ENCODE measurements at places on chromosomes 2 and 18.

GRCh38 chr2:23093513-23093912 is 291.5 kb upstream of the KLHL29 start:
- peak; percentile 92 for DNase-seq

GRCh38 chr2:20018601-20019152 is 6.2 kb upstream of the MATN3 start:
- no peak for DNase-seq

DNA sequence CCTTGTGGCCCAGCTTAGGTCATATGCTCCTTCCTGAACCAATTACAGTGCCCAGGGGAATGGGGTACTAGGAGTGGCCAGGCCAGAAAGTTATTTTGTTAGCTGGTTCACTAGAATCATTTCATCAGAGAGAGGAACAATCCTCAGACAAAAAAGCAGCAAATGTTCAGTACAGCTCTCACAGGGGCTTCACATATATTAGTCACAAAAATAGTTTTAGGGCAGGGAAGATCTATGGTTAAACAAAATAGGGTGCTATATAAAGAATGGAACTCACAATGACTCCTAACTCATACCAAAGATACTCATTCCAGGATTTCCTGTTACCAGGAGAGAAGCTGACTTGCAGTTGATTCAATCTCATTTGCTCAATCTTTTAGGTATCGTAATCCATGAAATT is 71.0 kb downstream of the CWC22 start:
- no peak for DNase-seq

- DNase-seq: no peak
These were observed 6.7 kb downstream of the TUBB6 start for GRCh38 chr18:12314591-12315305.

DNA sequence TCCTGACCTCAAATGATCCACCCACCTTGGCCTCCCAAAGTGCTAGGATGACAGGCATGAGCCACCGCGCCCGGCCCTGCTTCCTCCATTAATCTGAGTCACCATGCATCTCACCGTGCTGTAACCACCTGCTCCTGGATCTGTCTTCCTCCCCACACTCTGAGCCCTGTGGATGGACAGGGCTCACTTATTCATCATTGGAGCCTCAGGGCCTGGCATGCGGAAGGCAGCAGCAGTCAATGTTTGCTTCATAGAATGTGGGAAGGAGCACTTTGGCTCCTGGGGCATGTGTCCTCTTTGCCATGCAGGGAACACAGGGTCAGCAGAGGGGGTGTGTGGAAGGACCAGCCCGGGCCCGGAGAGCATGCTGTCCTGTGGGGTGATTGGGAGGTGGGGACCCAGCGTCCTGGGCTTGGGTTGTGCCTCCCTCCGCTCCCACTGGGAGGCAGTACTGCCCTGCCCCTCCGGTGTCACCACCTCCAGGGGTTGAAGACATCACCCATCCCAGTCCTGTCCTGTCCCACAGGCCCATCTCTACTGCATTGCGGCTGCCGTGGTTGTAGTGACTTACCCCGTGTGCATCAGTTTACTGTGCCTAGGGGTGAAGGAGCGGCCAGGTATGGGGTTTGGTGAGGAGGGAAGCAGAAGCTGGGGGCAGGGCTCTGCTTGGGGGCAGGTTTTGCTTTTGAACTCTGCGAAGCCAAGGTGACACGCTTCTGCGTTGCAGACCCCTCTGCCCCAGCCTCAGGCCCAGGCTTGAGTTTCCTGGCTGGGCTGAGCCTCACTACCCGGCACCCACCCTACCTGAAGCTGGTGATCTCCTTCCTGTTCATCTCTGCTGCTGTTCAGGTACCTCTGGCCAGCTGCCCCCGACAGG is 11.5 kb downstream of the MFSD2B start:
- peak; percentile 9 for DNase-seq

GRCh38 chr2:14722904-14723570 is 90.5 kb downstream of the LRATD1 start:
- no peak for DNase-seq

DNA sequence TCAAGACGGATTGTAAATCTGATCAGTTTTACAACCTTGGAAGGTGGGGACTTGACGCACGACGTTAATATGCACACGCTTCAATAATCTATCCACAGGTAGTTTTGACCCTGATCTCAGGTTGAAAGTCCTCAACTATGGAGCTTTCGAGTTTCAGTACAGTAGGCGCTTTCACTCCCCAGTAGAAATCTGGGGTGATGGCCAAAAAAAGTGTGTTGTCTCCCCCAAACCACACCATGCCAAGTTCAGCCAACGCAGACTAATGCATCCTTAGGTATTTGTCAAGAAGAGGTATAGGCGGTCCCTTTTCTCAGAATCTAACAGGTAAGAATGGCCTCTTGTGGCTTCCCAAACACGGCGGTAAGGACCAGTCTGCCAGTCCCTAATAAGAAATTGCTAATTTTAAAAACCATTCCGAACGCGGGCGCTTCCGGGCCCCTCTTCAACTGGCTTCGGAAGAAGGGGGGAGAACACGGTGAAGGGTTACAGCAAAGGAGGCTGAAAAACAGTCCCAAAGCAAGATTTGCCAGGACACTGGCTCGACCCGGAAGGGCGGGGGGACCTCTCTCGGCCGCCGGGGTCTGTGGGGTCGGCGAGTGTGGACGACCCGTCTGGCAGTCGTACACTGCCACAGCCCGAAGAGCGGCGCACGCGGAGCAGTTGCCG is 659 bp downstream of the FAM210A start:
- peak; percentile 63 for DNase-seq

GRCh38 chr2:5975401-5975800 is 283.2 kb downstream of the SOX11 start:
- no peak for DNase-seq

- no peak for DNase-seq
These were observed 35.4 kb downstream of the MC2R start for GRCh38 chr18:13879937-13880336.

GRCh38 chr2:235573331-235574221 is 79.7 kb downstream of the AGAP1 start:
- DNase-seq: peak; percentile 74

DNA sequence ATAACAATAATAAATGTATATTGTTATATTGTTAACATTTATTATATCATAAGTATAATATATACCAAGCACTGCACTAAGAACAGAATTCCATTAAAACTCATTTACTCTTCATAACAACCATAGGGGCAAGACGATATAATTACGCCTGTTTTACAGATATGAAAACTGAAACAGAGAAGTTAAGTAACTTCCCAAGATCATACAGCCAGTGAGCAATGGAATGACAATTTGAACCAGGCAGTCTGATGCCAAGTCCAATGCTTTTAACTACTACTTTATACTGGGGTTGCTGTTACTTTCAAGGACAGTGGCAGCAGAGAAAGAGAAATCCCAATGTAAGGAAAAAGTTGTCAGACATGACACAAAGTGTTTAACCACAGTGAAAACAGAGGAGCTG is 338.8 kb upstream of the ID2 start:
- DNase-seq: no peak

DNA sequence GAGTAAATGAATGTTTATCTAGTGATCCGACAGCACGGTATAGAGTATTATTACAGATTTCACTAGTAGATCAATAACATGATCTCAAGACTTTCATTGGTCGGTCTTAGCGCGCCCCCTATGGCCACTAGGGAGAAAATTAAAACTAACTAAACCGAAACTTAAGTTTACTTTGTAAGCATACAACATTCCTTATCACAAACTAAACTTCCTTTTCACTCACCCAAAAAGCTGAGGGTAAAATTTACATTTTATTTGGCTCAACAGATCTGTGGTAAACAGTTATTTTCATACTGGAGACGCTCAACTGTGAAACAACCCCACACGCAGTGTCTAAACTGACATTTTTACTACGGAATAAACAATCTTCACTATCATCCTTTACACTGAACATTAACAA is 215.6 kb upstream of the MAP2 start:
- DNase-seq: peak; percentile 33

- DNase-seq: no peak
These were observed 184.9 kb downstream of the UBE2E3 start for GRCh38 chr2:181165199-181165868.

GRCh38 chr2:190413421-190413820 is 5.3 kb downstream of the MFSD6 start:
- DNase-seq: peak; percentile 23

DNA sequence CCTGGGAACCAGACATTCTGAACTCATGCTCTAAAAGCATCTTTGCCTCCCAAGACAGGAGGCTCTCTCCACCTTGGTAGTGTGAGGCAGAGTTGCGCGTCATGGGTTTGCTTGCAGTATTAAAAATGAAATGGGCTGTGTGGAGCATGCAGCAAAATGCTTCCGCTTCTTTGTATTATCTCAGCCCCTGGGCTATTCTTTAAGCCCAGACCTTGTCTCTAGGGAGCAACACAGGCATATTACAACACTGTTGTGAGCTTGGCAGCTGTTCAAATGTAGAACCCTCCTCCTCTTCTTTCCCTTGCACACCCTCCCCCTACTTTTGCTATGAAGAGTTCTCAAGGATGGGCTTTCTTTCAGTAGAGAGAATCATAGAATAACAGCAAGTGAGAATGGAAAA is 185.1 kb upstream of the LHCGR start:
- peak; percentile 74 for DNase-seq

DNA sequence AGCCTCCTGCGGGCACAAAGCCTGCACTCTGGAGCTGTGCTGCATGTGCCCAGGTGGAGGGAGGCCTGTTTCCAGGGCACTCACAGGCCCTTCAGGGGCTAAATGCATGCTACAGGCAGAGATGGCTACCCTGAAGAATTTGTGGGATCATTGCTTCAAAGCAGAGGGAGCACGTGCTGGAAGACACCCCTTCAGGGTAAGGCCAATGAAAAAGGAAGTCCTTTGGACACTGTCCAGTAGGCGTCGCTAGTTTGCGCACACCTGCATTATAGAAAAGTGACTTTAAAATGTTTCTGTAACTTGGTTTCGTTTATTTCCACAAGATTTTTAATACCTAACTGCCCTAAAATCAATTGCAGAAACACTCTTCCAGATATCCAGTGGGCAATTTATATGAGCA is 325.3 kb downstream of the ZNF516 start:
- DNase-seq: peak; percentile 36

DNA sequence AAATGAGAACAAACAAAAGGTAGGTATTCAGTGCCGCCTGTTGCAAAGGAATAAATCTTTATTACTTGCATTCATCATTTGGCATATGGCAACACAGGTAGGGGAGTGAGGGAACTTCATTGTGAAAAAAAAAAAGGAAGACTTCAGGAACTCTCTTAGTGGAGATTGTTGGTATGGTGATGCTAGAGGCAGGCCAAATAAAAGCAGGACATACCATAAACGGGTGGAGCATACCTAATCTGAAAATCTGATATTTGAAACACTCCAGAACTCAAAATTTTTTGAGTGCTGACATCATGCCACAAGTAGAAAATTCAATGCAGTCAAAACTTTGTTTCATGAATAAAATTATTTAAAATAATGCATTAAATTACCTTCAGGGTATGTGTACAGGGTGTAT is 425.8 kb upstream of the SYT4 start:
- peak; percentile 31 for DNase-seq

DNA sequence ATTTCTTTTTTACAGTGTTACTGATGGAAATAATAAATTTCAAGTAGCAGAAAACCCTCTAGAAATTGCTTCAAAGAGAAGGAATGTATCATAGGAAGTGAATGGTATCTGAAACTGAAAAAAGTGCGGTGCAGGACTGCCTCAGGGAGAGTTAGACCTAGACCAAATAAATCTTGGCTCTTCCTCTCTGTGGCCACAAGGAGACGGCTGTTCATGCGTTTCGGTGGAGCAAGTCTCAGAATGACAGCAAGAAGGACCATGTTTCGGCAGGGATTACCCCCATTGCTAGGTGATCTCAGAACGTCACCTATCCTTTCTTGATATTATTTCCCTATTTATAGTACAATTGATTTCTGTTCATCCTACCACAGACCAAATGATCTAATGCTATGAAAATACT is 522.3 kb downstream of the SOX11 start:
- DNase-seq: no peak

DNA sequence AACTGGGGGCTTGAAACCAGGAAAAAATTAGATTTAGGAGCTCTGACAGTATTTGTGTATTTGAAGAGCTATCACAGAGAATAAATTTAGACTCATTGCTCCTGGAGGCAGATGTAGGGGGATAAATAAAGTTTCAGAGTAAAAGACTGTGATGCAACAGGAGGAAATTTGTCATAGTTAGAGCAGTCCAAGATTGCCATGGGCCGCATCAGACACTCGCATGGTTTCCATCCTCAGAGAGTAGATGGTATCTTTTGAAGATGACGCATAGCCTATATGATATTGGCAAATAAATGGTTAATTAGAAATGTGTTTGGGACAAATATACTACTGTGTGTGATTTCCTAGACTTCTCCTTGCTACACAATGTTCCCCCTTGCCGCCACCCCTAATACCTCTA is 170.5 kb downstream of the FTCDNL1 start:
- DNase-seq: no peak

GRCh38 chr2:61853086-61853846 is 594 bp downstream of the FAM161A start:
- DNase-seq: peak; percentile 78

- DNase-seq: peak; percentile 50
These were observed 75.6 kb downstream of the DCDC2C start for GRCh38 chr2:3778851-3779495.

GRCh38 chr2:168432565-168433186 is 23.4 kb upstream of the CERS6 start:
- DNase-seq: no peak

DNA sequence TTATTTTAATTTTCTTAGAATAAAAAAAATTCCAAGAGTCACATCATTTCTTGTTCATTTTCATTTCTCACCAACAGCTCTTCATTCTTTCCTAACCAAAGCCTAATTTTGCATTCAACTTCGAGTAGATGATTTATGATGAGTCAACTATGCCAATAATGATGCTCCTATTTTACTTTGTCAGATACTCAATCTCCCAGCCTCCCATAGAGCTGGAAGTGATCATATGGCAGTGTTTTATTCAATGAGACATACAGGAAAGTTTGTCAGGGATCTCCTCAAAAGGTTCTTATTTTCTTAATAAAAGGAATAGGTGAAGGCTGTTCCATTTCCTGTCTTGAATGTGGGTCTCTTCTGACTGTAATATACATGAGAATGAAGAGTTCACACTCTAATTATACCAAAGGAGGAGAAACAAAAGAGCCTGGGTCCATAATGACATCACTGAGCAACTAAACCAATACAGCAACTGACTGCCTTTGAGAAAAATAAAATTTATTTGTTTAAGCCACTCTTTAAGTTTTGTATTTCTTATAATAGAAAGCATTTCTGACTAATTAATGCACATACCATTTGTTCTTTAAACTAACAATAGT is 231.2 kb upstream of the CYP26B1 start:
- DNase-seq: peak; percentile 58

DNA sequence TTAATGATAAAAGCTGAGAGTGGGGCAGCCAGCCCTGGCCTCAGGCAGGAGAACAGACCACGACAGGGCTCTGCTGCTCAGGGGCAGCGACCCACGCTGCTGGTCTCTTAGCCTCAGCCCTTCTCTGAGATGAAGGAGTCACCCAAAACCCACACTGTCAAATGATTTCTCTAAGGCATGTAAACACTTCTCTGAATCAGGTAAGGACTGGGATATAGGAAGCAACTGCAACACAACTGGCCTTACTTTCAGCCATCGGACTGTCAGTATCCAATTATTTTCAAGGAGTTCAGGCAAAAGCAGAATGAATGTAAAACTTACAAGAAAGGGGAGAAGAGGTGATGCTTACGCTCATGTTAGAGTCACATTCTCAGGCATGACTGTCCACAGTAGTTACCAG is 21.8 kb downstream of the ERFE start:
- DNase-seq: no peak

Measured in NCI-H69 (cell line).